Activated CD4-positive, alpha-beta T cell treated with anti-CD3 and anti-CD28 coated beads, Interleukin-2, amount 50 U/mL, for 48 hours (primary cell): ENCODE measurements at places on chromosomes 1 and 21.

DNA sequence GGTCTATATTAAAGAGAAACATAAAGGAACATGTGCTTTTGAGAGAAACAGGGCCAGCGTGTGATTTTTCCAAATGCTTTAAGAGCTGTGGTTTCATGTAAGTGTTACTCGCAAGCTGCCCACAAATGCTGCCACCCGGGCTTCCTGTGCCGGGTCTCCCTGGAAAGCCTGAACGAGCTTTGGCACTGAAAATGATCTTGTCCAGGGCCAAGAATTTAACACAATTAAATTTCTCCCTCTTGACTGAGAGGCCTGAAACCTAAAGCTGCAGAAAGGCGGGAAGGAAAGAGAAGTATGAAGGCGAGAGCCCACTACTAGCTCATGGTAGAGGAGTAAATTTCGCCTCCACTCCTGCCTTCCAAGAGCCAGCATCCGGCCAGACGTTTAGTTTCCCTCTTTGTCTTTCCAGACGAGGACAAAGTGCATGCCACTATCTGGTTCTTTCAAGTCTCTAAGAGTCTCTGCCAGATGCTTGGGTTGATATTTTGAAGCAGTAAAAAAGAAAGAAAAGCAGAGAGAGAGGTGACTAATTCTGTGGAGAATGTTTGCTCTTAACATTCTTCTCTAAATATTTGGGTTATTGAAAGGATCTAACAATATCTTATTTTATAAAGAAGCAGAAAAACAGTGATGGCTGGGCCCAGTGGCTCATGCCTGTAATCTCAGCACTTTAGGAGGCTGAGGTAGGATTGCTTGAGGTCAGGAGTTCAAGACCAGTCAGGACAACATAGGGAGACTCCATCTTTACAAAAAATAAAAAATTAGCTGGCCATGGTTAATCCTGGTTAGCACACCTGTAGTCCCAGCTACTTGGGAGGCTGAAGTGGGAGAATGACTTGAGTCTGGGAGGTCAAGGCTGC, 100.0 kb upstream of the HNRNPU start:
- peak; percentile 13 for DNase-seq

- DNase-seq = no peak
Measured at GRCh38 chr1:69794831-69795230, 227.1 kb downstream of the LRRC7 start.

GRCh38 chr21:19256934-19257660, 853.5 kb upstream of the TMPRSS15 start:
- DNase-seq = no peak

DNA sequence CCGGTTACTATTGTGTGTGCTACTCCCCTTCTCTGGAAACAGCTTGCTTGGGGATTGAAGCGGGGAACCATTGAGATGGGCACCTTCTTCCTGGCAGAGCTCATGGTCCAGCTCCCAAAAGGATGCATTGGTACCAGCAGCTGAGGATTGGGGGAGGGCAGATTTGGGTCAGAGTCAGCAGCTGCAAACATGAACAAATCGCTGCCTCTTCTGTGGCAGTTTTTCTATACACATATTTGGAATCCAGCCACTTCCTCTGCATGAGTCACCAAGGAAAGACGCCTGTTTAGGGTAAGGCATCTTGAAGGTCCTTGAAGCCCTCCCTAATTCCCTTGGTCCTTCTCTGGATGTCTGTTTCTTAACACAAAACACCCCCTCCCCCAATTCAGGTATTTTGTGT, 104.7 kb downstream of the DAB1 start:
- DNase-seq = no peak

DNA sequence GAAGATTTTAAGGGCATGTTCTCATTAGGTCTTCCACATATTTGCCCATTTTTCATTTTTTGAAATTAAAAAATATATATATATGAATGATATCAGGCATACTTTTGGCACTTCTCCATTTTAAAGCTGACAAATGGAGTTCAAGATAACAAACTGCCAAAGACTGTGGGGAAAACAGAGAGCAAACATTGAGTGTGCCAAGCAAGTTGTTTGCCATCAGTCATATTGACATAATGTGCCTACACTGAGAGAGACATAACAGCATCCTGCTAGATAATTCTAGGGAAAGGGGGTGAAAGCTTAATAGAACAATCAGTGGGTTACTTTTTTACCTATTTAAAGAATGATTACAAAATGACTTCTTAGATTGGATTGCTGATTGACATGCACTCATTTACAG, 529.4 kb upstream of the CXADR start:
- DNase-seq = no peak

GRCh38 chr1:30068787-30069472, 654.5 kb downstream of the MATN1 start:
- DNase-seq = no peak

GRCh38 chr1:216824511-216824910, 101.3 kb upstream of the ESRRG start:
- DNase-seq = no peak

- DNase-seq = no peak
Measured at GRCh38 chr21:24823247-24823646, 784.0 kb downstream of the MRPL39 start.
